Aorta (tissue), 5 donors: ENCODE measurements at places on chromosomes 5 and 9. TPM values are rescaled to one million over a fixed set of nuclear protein-coding genes. Genes with fewer than 3 reads are reported as not detected.

GRCh38 chr9:121483049-121483448 is 16.6 kb downstream of the GGTA1 start:
- no peak for DNase-seq

DNA sequence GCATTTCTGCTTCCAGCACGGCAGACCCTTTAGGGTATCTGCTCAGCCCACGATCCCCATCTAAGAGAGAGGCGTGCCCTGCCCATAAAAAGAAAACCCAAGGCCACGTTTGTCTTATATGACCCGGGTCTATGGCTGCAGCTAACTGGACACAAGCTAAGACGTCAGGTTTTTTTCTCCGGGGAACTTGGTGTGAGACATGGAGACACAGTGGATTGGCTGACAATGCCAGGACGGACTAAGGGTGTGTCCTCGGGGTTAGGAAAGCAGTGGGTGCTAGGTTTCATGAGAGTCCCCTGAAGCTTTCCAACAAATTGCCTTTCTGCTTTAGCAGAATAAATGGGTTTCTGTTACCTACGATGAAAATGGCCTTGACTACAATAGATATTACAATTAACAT is 7.1 kb upstream of the FBP2 start:
- DNase-seq: no peak

DNA sequence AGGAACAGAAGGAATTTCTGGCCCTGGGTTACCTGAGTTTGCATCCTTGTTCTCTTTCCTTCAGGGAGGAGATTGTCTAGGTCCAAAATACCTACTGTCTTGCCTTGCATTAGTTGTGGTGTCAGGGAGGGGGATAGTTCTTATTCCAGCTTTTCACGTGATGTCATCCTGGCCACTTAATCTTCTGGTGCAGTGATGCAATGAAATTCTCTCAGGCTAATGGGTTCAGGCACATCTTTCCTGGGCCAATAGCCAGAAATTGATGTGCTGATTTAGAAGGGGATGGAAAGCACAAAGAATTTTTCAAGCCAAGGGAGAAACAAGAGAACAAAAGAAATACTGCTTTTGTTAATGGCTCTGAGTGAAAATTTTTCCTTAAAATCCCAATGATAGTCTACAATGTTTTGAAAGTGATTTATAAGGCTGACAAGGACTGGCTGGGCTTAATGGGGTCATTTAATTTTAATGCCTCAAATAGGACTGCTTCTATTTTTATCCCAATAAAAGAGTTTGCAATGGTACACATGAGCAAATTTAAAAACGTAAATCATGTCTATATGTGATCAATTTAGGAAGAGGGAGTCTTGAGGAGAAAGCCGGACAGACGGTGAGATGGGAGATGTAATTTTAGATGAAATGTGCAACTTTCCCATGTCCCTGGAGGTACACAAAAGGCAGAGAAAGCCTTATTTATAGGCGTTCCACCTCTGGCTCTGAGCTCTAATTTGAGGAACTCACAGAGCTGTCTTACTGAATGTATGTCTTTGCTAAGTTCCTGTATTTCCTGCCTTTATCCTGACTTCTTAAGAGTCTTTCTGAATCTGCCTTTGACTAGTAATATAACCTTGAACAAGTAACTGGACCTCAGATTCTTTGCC is 89.3 kb upstream of the SV2C start:
- no peak for DNase-seq

DNA sequence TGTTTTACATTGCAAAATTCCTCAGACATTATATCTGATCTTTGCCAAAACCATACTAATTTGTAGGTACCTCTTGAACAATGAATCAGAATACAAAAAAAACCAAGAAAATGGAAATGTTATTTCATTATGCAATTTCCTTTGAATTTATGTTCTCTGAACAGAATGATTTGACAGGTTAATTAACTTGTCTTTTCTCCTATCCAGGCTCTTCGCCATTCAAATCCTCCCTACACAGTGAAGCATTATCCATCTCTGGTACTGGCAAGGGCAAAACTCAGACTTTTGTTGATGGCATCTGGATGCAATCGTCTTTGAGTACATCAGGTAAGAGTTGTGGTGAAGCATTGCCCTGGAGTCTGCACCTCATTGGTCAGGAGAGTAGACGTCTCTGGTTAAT is 655.7 kb upstream of the ITGA1 start:
- no peak for DNase-seq

DNA sequence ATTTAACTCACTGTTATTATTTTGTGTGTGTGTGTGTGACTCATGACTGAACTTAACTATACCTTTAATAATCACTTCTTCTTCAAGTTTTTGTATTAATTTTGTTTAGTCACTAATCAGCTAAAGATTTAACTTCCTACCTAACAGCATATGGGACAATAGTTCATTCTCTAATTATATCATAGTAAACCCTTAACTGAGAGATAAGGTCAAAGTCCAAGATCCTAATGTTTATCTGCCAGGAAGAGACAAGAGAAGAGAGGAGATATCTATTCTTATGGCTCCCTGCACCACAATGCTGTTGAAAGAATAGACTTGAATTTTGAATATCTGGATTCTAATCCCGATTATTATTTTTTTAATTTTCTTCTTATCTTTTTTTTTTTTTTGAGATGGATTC is 28.1 kb downstream of the FREM1 start:
- DNase-seq: no peak

DNA sequence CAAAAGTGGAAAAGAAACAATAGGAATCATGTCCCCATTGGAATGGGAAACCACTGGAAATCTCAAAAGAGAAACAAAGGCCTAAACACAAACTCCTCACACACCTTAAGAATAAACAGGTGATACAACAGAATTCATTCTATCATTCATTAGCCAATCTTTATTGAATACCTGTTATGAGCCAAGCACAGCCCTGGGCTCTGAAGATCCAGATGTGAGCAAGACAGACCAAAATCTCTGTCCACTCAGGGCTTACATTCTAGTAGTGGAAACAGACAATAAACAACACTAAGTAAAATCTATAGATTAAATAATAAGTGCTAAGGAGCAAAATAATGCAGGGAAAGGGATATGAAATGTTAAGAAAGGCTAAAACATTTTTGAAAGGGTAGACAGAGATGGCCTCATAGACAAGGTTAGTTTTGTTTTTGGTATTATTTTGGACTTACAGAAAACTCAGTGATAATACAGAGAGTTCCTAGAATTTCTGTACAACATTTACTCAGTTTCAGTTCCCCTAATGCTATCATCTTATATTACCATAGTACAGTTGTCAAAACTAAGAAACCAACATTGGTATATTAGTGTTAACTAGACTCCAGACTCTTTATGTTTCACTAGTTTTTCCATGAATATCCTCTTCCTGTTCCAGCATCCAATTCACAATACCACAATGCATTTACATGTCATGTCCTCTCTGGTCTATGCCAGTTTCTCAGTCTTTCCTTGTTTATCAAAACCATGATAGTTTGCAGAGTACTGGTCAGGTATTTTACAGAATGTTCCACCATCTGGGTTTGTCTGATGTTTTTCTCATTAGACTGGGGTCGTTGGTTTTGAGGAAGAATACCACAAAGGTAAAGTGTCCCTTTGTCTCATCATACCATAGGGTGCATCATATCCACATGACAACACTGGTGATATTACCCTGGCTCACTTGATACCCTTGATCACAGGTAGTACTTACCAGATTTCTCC is 103.7 kb downstream of the SIL1 start:
- no peak for DNase-seq

GRCh38 chr5:173302546-173303155 is 25.6 kb downstream of the STC2 start:
- no peak for DNase-seq

- peak; percentile 44 for DNase-seq
Observed at GRCh38 chr9:108569624-108570023, 286.2 kb downstream of the ACTL7B start.

DNA sequence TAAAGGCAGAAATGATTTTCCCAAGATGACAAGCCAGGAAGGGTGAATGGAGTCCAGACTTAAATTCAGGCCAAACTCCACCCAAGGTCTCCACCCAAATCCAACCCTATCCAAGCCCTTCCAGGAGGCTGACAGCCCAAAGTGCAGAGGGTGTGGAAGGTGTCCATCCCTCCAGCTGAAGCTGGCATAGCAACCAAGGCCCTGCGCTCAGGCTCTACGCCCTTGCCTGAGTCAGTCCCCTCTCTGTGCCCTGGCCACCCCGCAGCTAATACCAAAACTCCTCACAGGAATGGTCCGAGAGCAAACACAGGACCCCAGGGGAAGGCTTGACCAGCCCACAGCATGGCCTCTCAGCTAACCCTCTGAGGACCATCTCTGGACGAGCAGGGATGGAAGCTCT is 2.1 kb downstream of the SEPTIN8 start:
- DNase-seq: peak; percentile 79

JADE2 gene
- total RNA-seq: 39.8 TPM

DNA sequence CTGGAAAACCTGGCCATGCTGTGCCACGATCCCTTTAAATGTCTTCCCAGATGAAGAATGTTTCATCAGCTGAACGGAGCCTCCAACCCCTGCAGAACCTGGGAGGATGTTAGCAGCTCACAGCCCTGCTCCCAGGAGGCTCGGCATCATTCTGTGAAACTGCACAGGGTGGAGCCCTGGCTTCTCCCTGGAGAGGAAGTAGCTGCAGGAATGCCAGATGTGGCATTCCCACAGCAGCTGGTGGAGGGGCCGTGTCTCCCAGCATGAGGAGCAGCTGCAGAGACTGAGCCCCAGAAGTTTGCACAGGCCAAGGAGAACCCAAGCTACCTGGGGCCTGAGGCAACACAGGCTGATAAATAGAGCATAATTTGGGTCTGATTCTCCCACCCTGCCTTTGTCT is 165.8 kb upstream of the MAP3K1 start:
- DNase-seq: no peak

- DNase-seq: peak; percentile 79
Observed at GRCh38 chr5:37839407-37840052, at the start of gene GDNF. Gene GDNF, minus strand, starts transcription at chr5:37840041. Its CDS starts 5,245 bp downstream, at chr5:37834796.

DNAI1 gene
- total RNA-seq: not detected

DNA sequence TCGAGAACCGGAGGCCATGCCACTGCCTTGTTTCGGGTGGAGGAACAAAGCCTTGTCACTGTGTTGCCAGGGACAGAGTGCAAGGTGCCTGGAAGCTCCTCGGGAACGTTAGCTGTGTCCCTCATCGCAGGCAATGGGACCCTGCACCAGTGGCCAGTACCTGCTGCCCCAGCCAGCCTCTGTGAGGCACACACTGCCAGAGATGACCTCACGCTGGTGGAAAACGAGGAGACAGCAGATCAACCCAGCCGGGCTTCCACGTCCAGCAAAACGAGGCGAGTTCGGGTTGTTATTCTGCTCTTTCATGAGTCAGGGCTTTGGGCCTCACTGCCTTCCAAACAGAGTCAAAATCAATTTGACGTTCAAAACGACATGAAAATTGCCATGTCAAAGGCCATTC is 104.1 kb downstream of the ADAMTS2 start:
- DNase-seq: peak; percentile 76

GRCh38 chr5:123099514-123100151 is 10.6 kb downstream of the PRDM6 start:
- no peak for DNase-seq

IL33 gene
- total RNA-seq: 138 TPM
